ENCODE measurements at places on chromosomes 7 and 10.

- no peak for DNase-seq
Observed at GRCh38 chr10:72276013-72276387, 2.3 kb downstream of the DDIT4 start.

- no peak for DNase-seq
Observed at GRCh38 chr7:32091608-32092210, 21.5 kb upstream of the PDE1C start.

- DNase-seq: no peak
Observed at GRCh38 chr7:42453931-42454361, 216.9 kb upstream of the GLI3 start.

DNA sequence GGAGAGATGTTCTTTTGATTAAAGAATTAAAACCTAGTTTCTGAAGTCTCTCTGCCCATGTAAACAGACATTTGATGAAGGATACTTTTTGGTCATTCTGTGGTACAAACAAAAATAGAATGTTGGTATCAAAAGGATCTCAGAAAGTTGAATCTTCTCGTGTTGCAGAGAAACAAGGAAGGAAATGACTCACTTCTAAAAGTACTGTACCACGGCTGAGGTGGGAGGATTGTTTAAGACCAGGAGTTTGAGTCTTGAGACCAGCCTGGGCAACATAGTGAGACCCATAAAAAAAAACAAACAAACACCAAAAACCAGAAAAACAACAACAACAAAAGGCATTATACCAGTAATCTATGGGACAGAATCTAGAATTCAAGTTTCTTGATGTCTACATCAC lies 69.7 kb downstream of the PRSS58 start:
- no peak for DNase-seq

DNA sequence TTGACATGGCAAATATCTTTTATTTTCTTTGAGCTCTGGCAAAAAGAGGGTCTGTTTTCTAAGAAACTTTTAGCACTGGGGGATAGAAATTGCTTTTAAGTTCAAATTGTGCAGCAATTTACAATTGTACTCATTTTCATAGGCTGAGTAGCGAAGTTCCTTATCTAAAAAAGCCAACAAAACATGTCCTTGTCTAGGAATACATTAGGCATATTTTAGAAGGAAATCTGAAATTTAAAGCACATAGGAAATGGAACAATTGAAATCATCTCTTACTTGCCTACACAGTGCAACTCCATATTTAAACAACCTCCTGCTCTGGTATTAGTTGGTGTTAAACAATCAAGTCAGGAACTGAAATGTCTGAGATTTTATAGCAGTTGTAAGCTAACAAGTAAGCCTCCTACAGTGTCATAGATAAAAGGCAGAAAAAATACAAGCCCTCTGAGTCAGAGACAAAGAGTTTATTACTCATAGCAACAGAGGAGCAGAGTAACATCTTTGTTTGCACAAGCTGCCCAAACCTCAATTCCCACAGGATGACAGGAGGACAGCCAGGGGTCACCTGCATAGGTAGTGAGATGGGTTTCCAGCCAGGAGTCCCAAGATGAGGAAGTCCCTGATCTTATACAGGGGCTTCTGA lies 280.2 kb upstream of the HGF start:
- no peak for DNase-seq
